ENCODE measurements at places on chromosomes 1 and 21.

GRCh38 chr1:21935393-21935804 is 1.7 kb downstream of the HSPG2 start:
- ATAC-seq, result no peak

GRCh38 chr1:206706298-206706791 is 21.6 kb downstream of the MAPKAPK2 start:
- ATAC-seq, result peak; percentile 54

DNA sequence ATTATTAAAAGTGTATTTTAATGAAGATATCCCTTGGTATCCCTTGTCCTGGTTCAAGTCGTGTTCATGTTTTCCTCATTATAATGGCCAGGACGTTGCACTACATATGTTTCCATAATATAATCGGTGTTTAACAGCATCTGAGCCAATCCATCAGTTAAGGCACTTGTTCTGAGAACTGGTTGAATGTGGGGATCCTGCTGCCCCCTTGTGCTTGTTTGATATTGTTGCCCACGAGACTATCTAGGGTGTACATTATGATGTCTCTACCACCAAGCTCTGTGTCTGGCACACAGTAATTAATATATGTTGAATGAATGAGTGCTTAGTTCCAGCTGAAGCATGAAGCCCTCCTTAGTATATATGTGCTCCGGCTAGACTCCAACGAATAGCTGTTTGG is 193.0 kb downstream of the CACNA1E start:
- ATAC-seq, result no peak

GRCh38 chr1:37299216-37299615 is 175.2 kb upstream of the ZC3H12A start:
- ATAC-seq, result no peak

DNA sequence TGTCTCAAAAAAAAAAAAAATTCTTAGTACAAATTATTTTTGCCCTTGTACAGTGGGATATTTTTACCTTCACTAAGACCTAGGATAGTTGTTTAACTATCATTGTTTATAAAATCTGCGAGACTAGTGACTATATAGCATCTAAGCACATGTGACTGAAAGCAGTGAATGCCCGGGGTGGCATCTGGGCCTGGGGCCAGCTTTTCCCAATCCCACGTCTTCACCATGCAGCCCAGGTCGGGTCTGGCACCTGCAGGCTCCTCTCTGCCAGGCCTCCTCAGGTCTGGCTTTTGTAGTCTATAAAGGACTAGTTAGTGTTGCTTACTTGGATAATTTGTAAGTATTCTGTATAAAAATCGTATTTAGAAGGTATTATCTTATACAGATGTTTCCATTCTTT is 40.8 kb downstream of the CBS start:
- no peak for ATAC-seq

DNA sequence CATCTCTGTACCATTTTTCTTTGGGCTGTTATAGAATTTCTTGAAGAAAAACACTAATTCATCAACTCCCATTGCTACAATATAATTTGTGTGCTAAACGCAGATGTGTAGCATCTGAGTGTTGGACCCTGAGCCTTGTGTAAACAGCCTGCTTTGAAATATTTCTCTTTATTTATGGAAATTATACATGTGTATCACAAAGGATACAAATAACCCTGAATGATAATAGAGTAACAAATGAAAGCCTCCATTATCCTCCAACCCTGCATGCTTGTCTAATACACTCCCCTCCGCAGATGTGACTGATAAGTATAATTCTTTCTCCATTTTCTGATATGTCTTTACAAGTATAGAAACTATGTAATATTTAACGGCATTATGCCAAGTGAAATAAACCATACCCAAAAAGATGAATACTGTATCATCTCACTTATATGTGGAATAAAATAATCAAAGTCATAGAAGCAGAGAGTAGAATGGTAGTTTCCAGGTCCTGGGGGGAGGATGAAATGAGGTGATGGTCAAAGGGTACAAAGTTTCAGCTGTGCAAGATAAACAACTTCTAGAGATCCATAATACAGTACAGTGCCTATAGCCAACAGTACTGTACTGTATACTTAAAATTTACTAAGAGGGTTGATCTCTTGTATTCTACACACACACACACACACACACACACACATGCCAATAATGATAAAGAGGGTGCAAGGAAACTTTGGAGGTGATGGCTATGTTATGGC is 2.8 kb upstream of the ADAM30 start:
- ATAC-seq, result no peak

DNA sequence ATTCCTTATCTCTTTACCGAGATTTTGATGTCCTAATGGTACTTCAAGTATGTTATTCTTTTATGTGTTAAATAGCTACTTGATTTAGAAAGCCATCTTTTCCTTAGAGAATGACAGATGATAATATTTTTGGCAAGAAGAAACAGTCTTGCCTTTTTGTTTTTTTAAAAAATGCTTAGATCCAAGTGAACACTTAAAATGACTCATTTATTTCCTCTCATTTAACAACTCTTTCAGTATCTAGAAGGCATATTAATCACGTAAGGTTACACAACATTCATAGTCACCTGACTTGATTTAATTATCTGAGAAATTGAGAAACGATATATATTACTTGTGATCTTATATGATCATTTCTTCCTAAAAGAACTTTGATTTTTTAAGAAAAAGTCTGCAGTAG is 52.4 kb downstream of the SUCO start:
- ATAC-seq, result peak; percentile 55

Measured in gastroesophageal sphincter (tissue), 4 donors.